ENCODE measurements at places on chromosomes 7 and 10.

- no peak for DNase-seq
These were observed 93.3 kb downstream of the SORCS3 start for GRCh38 chr10:104734433-104734832.

GRCh38 chr10:19041171-19041570 is 7.4 kb upstream of the MALRD1 start:
- no peak for DNase-seq

GRCh38 chr7:12436896-12437535 is 33.4 kb upstream of the VWDE start:
- no peak for DNase-seq

- no peak for DNase-seq
These were observed 79.8 kb downstream of the ARHGAP22 start for GRCh38 chr10:48525113-48525512.

DNA sequence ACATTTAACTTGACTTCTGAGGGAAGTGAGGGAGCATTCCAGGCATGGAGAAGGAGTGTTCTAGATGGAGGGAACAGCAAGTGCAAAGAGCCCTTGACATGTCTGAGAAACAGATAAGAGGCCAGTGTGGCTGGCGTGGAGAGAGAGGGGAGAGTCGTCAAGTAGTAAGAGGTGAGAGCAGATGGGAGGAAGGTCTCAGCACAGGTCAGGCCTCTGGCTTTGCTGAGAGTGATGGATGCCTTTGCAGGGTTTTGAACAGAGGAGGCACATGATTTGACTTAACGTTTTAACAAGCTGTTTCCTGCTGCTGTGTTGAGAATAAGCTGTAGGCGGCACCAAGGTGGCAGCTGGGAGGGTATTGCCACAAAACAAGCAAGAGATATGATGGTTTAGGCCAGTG is 97.2 kb downstream of the KAT6B start:
- DNase-seq: no peak

DNA sequence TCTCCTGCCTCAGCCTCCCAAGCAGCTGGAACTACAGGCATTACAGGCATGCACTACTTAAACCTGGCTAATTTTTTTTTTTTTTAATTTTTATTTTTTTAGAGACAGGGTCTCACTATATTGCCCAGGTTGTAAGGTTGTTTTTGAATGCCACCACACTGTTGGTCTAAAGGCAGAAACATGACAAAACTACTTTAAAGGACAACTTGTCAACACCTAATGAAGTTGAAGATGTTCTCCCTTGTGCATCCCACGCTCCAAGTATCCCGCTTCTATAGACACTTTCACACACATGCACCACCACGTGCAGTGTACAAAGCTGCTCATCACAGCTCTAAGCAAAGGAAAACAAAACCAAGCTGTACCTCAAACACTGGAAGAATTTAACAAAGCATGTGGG is 226.4 kb downstream of the FGFR2 start:
- DNase-seq: no peak

DNA sequence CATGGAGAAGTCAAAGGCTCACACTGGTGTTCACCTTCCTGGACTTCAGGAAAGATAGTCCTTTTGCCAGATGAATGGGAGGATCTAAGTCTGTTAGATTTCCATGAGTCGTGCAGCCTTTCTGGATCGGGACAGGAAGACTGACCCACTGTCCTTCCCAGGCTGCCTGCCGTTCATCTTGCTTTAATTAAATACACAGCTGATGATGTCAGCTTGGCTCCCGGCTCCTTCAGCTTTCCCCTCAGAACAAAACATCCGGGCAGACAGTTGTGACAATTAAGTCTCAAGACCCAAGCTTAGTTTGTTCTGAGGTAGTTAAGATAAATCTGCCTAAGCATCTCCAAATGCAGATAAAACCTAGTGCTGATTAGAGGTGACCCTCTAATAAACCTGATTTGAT is 58.6 kb downstream of the AUTS2 start:
- no peak for DNase-seq

GRCh38 chr10:9075420-9075819 is 1020.9 kb downstream of the GATA3 start:
- no peak for DNase-seq

DNA sequence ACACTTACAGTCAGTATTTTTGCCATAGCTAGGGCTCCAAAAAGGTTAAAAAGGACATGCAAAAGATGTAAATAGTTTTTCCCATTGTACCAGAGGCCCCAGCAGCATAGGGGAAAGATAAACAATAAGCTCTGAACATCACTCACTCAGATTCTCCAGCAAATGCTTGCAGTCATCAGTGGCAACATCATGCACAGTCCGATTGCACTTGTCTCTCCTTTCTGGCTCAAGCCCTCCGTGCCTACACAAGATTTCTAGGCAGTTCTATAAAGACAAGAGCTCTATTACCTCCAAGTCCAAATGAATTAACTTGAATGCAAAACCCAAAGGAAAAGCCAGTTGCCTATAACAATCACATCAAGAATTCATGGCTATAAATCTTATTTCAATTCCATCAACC is 106.3 kb downstream of the CTTNBP2 start:
- DNase-seq: no peak

- no peak for DNase-seq
These were observed 168.7 kb downstream of the TMEM178B start for GRCh38 chr7:141242568-141242967.

- no peak for DNase-seq
These were observed 15.4 kb downstream of the PPP2R2D start for GRCh38 chr10:131915990-131916766.

DNA sequence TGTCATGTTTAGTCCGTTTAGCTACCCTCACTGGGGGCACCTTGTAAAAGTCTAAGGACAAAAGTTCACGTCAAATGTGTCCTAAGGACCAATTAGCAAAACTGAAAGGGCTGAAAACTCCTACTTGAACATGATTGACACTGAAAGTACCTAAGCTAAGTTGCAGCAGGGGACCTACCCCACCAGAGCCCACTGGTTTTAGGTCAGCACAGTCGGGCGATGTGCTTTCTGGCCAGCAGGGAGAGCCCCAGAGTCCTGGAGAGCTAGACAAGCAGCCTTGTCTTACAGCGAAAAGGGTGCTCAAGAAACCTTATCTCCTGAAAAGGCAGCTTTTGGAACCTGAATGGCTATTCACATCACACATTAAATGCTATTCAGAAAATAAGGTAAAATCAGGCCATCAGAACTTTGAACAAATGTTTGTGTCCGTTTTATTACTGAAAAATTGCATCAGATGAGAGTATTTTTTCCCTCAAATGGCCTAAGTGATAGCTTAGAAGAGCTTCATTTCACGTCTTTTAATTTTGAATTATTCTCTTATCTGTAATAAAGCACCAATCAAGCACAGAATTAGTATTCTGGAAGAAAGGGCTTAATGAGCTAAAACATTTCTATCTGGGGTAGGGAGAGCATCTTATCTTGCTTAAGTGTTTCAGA is 52.2 kb upstream of the MKI67 start:
- DNase-seq: no peak

- DNase-seq: no peak
These were observed 4.7 kb upstream of the RABGEF1 start for GRCh38 chr7:66735850-66736249.

DNA sequence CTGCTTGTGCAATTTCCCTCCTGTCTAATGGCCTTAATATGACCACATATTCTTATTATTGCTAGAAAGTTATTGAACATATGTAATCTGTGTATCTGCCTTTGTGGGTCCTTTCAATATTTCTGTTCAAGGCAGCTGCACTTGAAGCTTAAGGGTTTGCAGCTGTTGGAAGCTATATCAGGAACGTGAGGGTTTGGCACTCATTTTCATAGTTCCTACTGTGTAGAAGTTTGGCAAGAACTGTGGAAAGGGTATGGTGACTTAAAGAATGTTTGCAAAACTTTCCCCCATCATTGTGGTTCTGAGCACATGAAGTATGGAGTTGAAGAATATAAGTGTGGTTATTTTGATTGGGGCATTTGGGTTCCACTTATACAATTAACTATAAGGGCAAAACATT is 144.7 kb upstream of the SEMA3A start:
- no peak for DNase-seq

GRCh38 chr10:30420766-30421165 is 13.2 kb upstream of the MAP3K8 start:
- no peak for DNase-seq

DNA sequence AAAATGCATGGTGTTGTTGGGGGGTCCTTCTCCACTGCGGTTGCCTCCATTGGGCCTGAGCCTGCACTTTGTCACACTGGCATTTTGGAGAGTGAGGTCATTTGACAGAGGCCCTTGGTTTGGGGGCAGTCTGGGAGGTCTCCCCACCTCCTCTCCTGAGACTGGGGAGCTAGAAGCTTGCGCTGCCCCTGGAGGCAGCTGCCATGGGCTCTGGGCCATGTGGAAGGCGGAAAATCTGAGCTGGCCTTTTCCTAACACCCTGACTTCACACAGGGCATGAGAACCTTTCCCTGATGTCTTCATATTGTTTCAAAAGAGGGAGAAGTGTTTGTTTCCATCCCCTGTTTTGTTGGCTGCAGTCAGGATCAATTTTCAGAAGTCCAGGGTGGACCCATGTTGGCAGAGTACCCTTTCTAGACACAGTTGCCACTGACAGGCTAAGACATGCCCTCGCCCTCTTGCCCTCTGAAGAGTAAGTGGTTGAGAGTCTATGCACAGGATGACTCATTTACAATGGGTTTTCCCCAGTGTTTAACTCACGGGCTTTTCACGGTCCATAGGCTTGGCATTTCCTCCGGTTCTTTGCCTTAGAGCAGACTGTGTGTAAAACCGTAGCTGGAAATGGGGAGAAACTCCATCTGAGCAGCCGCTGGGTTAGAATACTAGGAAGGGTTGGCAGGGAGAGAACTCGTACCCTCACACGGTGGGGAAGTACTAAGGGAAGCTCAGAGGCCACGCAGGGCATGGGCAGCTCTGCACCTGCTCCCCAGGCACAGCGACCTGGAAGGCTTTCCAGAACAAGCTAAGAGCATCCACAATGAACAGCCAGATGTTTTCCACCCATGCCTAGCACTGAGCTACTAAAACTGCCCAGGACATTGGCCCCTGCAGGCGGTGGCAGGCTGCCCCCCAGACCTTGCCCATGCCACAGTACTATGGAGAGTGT is 655.0 kb downstream of the SDK1 start:
- DNase-seq: no peak

DNA sequence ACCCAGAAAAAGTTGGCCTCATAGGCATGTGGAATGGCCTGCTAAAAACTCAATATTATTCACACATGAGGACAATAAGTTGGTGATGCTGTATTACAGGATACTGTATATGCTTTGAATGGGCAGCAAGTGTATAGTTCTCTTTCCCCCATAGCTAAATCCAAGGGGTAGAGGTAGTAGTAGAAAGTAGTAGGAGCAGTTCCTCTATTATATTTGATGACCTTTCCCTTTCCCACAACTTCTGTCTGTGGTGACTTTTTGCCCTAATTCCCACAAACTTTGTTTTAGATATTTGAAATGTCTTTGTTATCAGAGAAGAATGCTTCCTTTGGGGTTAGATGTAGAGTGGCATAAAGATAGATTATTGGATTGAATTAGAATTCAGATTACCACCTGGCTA is 154.0 kb upstream of the STEAP4 start:
- no peak for DNase-seq

DNA sequence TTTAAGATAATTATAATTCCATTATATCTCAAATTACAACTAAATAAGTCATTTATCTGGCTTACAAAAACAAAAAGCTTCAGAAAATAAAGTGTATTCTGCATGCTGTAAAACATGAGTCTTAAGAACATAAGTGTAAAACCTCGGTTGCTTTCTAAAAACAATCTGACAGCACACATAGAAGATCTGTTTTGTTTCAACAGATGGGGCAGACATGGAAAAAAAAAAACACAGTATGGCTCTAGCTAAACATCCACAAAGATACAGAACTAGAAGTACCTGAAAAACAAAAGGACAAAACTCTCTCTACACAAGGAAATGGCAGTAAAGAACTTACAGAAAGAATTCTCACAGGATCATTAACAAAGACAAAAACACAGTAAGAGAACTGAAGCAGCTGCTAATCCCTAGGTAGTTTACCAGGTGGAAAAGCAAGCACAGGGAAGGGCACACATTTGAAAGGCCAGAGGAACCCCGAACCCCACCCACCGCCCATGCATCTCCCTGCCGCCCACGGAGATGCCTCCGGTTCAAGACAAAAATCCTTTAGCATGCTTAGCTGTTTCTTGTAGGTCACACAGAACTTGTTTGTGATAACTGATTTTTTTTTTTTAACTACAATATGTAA is 42.5 kb downstream of the DLD start:
- DNase-seq: no peak

GRCh38 chr10:13492493-13493180 is 36.2 kb downstream of the BEND7 start:
- DNase-seq: no peak

DNA sequence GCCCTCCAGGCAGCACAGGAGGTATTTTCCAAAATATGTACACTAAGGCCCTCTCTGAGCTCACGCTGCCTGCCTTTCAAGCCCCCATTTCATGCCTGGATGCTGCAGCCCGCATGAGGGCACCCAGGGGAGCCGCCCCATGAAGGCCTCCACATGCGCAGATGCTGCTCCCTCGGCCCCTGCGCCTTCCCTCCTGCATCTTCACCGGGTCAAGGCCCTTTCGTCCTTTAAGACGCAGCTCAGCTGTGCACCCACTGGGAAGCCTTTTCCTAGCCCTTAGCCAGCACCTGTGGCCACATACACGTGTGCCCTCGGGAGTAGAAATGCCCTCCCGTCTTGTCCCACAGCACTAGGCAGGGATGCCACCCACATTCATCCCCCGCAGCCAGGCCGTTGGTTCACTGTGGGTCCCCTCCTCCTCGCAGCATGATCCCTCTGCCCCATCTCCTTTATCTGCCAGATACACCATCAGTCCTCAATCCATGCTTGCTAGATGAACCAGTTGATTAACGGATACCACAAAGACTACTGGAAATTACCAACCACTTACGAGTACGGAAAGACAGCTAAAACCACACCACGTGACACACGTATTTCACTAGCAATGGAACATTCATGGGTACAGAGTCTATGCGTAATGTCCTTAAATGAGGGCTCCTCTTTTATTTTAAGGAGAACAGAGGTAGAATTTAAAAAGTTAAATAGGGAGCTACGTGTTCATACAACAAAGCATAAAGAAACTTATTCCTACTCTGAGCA is 278.0 kb downstream of the TNS3 start:
- DNase-seq: no peak

DNA sequence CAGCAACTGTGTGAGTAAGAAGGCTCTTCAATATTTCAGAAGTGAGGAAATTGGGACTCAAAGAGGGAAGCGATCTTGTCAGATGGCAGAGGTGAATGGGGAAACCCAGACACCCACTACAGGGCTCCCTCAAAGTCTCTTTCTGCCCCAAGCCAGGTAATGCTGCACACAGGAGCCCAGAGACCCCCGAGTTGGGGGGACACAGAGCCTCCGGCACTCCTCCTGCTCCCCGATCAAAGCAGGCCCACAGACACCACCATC is 139.4 kb downstream of the TNS3 start:
- DNase-seq: no peak

DNA sequence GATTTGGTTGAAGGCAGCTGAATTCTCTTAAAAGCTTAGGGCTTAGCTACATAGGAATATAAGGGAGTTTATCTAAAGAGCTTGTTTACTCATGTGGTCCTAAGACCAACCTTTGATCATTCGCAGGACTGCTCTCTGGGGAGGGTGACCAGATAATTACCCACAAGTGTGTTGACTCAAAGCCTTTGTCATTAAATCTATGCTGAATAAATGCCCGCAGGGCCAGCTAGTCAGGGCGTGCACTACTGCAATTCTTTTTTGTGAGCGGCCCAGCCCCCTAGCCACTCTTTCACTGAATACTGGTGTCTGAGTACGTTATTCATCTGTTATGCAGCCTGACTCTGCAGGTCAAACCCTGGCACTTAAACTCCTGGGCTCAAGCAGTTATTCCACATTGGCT is 69.6 kb downstream of the AKAP9 start:
- no peak for DNase-seq

- DNase-seq: no peak
These were observed 10.4 kb downstream of the CALML3 start for GRCh38 chr10:5534880-5535856.
